ENCODE measurements at places on chromosomes 7 and 10. TPM values are rescaled to one million over a fixed set of nuclear protein-coding genes. Genes with fewer than 3 reads are reported as not detected.

- no peak for DNase-seq
Measured at GRCh38 chr7:70210936-70211310, 612.6 kb downstream of the AUTS2 start.

GRCh38 chr7:85114342-85114741, 72.5 kb downstream of the SEMA3D start:
- DNase-seq: no peak

GRCh38 chr7:70920876-70921275, 211.1 kb upstream of the GALNT17 start:
- DNase-seq: no peak

DNA sequence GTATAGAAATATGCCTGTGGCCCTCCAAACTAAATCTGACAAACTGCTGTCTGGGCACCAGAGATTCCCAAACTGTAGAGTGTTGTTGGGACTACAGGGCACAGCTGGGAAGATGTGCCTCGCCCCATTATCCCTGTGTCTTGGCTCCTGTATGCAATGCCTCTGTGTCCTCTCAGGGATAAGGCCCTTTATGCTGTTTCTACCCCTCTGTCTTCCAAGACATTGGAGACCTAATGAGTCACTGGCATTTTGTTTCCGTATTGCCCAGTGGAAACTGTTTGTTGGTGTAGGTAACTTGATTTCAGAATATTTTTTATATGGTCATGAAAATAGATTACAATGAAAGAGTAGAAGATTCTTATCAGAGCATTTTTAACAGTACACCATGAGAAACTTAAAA, 183.2 kb downstream of the GLI3 start:
- DNase-seq: peak; percentile 15

- DNase-seq: no peak
Measured at GRCh38 chr10:125444790-125445189, 238.2 kb downstream of the TEX36 start.

- DNase-seq: no peak
Measured at GRCh38 chr7:18529239-18529638, 33.7 kb downstream of the HDAC9 start.

GRCh38 chr7:34145603-34146002, 240.3 kb downstream of the BMPER start:
- DNase-seq: no peak

DNA sequence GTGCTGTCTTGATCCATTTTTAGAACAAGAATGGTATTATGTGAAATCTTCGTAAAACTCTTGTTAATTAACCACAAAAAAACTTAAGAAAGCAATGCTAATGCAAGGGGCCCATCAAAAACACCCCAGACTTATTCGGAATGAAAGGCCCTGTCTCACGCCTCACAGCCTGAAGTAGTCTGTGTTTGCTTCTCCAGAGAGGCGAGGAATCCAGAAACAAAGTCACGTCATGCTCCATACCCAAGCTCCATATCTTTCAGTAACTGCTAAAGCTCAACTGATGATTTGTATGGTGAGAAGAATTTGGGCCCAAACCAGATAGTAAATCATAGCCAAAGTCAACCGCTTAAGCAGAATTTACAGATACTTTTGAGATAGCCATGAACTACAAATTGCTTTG, 155.4 kb downstream of the ATE1 start:
- no peak for DNase-seq

FRG2B gene
- not detected for total RNA-seq

HSPA12A gene
- 16.1 TPM for total RNA-seq

GRIFIN gene
- total RNA-seq: not detected
